ENCODE measurements at places on chromosomes 6 and 20.

DNA sequence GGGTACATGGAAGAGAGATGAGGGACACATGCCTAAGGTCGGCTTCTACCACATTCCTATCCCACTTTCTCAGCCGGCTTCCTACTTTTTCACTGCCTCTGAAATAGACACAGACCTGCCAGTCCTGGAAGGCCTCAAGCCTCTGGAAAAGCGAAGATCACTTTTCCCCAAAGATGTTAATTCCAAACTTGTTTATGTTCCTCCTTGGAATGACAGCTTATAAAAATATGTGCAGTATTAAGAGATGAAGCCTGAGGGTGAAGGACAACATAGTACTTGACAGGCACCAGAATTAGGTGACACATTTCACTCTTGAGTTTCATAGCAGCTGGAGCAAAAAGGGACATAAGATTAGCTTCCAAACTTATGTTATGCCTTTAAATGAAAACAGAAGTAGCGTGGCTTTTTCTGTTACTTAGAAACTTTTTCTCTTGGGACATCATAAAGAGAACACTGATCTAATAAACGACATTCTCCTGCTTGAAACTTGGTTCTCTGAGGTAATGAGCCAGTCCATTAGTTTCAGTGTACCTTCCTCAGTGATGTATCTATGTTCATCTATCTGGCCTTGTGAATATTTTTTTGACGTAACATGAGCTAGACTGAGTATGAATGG, 25.3 kb downstream of the FOXO3 start:
- DNase-seq = no peak

- DNase-seq = no peak
Observed at GRCh38 chr6:32117461-32117860, 8.3 kb upstream of the TNXB start.

DNA sequence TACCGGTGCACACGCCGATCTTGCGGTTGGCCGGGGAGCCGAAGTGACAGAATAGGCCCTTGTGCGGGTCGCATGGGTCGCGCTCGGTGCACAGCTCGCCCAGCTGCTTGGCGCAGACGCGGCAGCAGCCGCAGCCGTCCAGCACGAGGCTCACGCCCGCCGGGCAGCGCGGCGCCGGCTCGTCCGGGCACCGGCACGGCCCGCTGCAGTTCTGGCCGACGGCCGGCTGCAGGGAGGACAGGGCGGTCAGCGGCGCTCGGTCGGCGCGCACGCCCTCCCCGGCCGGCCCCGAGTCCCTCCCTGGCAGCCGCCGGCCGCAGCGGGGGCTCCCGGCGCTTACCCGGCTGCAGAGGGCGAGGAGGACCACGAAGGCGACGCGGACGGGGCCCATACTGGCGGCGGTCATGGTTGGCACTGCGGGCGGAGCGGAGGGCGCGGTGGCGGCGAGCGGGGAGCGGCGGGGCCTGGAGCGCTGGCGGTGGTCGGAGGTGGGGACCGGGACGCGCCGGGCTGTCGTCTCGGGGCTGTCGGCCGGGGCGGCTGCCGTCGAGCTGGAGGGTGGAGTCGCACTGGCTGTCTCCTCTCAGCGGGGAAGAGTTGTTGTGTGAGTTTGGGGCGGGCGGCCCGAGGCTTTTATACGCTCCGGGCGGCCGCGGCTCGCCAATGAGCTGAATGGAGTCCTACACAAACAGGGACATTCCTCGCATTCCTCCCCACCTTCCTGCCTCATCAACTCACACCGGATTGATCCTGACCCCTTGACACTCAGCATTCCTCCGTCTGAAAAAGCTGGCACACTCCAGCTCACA, at the start of gene CCN2:
Gene CCN2, minus strand, starts transcription at position 606 of the 809 bp plus-strand sequence. Its CDS starts 200 bp downstream, at position 406.
- DNase-seq = no peak

- no peak for DNase-seq
Observed at GRCh38 chr6:6705915-6706675, 117.6 kb downstream of the LY86 start.

DNA sequence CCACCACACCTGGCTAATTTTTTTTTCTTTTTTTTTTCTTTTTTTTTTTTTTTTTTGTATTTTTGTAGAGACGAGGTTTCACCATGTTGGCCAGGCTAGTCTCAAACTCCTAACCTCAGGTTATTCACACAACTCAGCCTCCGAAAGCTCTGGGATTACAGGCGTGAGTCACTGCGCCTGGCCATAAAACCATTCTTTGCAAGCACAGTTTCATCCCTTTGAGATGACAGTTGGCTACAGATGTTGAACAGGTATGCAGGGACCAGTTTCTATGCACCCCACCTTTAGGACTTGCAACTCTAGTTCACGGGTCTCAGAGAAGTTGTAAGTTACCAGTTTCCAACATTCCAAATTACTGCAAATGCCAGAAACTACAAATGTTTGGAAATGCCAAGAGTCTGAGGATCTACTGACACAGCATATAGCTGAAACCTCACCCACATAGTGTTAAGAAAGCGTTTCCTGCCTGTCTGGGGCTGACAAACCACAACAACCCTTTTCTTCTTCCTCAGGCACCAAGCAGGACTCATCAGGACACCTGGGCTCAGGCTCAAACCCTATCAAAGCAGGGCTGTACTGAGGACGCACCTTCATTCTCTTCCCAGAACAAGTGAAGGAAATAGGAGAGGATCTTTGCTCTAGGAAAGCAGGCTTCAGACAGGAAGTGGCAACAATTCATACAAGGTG, 22.9 kb downstream of the ARHGAP18 start:
- DNase-seq = peak; percentile 26

DNA sequence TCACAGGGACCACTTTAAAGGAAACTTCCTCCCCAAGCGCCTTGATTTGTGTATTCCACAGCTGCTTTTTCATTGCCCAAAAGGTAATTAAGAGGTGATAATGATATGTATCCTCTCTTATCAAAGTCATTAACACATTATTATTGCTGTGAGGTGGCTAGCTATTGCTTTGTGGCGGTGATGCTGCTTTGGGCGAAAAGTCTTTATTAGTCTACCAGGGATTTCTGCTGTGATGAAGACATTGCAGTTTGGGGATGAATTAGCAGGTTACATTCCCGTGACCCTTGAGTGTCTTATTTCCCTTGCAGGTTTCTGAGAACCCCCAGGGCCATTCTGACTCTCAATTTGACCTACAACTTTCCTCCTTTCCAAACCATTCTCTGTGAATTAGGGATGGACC, 143.4 kb upstream of the SOX4 start:
- no peak for DNase-seq

- DNase-seq = no peak
Observed at GRCh38 chr6:13252790-13253189, 75.5 kb downstream of the TBC1D7 start.

GRCh38 chr20:17568972-17569521, 828 bp upstream of the DSTN start:
- DNase-seq = no peak

- no peak for DNase-seq
Observed at GRCh38 chr6:55046869-55047422, 127.4 kb upstream of the HCRTR2 start.

DNA sequence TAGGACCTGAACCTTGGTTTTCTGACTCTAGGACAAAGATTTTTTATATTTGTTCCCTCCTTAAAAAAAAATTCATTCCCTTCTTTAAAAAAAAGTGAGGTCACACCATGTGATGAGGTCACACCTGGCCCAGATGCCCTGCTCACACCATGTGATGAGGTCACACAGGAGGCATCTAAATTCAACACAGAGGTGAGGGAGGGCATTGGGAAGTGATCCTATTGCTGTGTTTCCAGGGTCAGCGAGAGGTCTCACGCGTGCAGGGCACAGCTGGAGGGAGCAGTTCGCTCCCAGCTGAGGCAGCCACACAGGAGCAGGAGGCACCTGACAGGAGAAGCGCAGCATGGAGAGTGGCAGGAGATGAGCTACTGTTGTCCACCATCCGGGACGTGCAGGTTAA, 92.5 kb downstream of the SLC22A23 start:
- no peak for DNase-seq

DNA sequence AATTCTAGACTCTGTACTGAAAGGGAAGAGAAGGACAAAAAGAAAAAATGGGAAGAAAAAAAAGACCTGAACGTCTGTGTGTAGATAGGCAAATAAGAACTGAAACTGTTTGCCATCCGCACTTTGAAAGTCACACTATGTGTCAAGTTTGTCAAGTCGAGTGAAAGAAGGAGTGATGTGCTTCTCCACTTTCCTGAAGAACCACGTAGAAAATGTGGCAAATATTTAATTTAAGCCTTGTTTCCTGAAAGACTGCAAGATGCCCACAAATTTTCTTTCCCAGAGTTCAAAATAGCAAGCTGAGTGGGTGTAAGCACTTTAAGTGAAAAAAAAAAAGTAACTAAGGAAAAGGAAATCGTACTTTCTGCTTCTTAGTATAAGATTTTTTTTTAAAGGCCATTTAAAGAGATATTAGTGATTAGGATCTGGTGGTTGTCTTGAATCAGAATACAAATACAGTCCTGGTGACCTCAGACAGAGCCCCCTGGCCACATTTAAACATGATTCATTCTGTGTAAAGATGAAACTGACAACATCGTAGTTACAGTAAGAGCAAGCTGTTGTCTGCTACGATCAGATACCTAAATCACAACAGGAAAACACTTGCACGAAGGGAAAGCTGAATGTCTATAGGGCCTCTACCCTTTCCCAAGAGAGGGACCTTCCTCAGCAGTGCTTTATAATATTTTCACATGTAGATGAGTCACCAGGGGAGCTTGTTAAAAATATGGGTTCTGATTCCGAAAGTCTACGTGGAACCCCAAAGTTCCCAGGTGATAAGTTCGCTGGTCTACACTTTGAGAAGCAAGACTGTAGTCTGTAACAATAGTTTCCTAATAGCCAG, 102.3 kb downstream of the HIVEP2 start:
- DNase-seq = peak; percentile 85

GRCh38 chr20:2101057-2101864, at the start of gene STK35:
STK35 (plus strand) TSS chr20:2101827; CDS start chr20:2101882, 55 bp downstream.
- DNase-seq = no peak

GRCh38 chr6:113662688-113663333, 194.3 kb upstream of the MARCKS start:
- DNase-seq = no peak

GRCh38 chr6:14009431-14009830, 84.7 kb downstream of the RNF182 start:
- DNase-seq = no peak

GRCh38 chr6:108800427-108800864, 47.8 kb upstream of the ARMC2 start:
- DNase-seq = no peak

DNA sequence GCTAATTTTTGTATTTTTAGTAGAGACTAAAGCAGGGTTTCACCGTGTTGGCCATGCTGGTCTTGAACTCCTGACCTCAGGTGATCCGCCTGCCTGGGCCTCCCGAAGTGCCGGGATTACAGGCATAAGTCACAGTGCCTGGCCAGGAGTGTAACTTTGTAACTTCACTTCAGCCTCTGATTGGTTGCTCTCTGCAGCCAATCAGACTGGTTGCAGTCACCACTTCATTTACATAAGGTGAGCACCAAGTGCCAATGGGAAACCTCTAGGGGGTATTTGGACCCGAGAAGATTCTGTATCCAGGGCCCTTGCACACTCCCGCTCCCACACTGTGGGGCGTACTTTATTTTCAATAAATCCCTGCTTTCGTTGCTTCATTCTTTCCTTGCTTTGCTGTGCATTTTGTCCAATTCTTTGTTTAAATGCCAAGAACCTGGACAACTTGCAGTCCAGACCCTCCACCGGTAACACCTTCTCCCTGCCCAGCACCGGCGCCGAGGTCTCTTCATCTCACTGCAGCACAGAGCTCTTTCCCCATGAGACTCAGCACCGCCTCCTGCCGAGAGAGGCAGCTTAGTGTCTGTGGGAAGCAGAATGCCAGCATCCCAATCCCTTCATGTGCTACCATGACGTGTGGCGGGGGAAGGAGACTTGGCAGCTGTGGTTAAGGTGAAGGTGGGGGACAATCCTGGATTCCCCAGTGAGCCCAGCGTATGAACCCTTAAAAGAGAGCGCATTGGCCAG, 14.0 kb upstream of the MRGBP start:
- DNase-seq = no peak

GRCh38 chr6:31697555-31697954, 5.6 kb downstream of the ABHD16A start:
- DNase-seq = no peak

DNA sequence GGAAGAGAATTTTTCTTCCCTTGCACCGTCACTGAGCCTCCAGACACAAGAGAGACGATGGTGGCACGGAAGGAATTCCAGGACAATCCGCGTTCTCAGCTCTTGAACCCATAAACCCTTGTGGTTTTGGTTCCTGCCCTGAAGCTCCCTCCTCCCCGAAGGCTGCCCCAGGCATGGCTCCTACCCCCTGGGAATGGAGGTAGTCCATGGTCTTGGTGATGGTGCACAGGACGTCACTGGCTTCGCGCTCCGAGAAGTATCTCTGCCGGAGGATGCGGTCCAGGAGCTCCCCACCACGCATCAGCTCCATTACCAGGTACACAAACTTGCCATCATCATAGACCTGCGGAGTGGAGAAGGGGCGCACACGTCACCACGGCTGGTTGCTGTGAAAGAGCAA, 47.5 kb upstream of the MPC1 start:
- DNase-seq = no peak

DNA sequence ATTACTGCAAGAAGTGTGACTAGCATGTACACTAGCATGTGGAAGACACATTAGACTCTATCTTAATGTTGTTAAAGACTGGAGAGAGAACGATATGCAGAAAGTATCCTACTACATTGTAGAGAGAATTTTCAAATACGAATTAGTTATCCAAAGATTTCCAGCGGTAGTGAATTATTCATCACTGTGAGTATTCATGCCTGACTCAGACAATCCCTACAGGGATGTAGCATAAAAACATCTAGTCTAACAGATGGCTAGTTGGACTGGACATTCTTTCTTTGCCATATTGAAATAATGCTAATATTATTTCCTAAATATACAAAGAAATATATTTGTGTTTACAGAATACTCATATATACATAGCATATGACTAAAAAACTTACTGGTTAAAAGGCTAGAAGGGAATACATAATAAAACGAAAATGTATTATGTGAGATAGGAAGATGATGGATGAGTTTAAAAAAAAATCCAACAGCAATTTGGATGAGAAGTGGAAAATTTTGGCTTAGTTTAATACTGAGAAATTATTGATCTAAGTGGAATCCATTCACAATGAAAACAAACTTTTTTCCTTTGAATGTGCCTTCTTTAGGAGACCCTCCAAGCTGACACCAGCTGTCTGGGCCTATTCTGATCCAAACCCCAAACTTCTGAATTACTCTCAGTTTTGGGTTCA, 580.7 kb downstream of the RFPL4B start:
- DNase-seq = no peak

DNA sequence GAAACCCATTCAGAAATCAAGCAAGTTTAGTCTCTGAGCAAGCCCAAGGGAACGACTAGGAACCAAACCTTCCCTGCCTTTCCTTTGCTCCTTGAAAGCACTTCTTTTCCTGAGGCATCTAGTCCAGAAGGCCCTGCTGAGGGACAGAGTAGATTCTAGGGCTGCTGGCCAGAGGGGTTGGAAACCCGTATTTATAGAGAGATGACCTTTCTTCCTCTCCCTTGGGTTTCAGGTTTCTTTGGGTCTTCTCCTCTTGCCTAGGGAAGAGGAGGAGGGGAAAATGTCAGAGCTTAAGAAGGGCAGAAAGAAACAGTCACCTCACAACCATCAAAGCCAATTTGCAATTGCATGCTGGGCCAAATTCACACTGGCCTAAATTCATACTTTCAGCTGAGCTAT, 5.8 kb downstream of the APOBEC2 start:
- DNase-seq = no peak

GRCh38 chr20:34269996-34270627, 28.9 kb downstream of the ASIP start:
- DNase-seq = no peak

- no peak for DNase-seq
Observed at GRCh38 chr6:29424168-29424567, 9.4 kb downstream of the OR12D1 start.

Data from T-helper 1 cell (primary cell).